ENCODE measurements at places on chromosomes 12 and 14.

GRCh38 chr12:120453977-120454376, 7.7 kb downstream of the GATC start:
- peak; percentile 46 for DNase-seq

DNA sequence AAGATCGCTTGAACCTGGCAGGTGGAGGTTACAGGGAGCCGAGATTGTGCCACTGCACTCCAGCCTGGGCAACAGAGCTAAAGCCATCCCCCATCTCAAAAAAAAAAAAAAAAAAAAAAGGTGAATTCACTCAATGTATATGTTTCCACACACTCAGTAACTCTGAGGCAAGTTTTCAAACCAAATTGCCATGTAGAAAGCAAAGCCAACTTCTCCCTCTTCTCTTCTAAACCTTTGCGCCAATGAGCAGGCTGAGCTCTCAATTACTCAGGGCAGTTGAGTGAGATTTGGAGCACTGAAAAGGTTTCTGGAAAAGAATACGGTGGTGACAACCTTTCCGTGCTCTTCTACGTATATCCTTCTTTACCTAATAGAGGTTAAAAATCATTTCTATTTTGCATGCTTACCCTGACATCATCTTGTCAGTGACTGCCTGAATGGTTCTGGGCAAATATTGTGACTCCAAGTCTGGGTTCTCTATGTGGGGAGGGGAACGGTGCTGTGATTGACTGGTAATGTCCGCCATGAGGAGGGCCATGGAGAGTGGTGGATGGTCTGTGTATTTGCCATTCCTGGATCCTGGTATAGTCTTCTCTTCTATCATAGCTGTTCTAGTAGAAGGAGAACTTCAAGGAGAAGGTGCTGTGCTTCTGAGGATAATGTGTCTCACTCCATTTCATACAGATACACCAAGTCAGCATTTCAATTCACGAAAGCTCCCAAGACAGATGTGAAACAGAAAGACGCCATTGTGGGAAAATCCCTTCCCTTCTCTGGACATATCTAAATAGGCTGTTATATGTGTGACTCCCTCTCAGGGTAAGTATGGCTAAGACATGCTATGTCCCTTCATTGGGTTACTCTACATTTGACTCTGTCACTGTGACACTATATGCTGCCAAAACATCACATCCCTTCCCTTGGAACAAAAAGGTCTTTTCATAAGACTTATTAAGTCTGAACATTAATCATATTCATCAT, 46.2 kb upstream of the MED13L start:
- DNase-seq = no peak

DNA sequence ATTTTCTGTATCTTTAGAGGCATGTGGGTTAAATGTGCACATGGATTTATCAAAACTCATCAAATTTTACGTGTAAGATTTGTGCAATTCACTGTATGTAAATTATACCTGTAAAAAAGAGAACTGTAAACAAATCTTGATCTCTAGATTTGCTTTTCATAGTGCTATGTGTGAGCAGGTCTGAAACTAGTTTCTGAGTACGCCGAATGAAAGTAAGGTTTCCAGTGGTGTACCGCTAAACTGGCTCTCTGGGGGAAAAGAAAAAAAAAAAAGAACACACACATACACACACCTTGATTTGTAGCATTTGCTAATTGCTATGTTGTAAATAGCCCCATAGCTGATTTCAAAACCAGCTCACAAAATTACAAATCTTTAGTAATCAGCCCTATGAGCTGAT, 8.6 kb upstream of the SLC41A2 start:
- DNase-seq = no peak

DNA sequence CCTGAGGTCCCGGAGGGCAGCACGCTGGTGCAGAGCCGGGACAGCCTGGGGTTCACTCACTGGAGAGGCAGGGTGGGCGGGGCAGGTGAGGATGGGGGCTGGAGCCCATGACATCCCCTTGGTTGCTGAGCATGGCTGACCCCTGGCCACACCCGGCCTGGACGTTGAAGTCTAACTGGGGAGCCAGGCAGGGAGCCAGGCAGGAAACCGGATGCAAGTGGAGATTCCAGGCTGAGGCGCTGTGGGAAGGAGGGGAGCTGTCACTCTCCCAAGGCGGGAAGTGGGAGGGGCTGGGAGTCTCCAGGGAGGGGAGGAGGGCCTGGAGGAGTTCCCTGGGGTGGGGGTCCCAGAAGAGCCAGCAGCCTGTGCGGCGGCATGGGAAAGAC, 7.7 kb upstream of the INF2 start:
- DNase-seq = peak; percentile 67

DNA sequence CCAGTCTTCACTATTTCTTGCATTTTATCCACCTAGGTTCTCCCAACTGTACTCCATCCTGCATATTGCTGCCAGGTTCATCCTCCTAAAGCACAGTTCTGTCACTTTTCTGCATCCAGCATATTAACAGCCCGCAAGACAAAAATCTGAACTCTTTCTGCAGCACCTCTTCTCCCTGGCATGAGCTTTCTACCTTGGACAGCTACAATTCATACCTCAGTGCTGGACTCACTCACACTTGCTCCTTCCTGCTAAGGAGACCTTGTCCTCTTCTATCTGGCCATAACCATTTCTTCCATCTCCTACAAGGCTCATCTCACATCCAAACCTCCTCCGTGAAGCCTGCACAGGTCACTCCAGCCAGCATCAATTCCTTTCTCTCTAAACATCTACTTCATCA, 170.1 kb upstream of the GRIP1 start:
- DNase-seq = no peak

- DNase-seq = no peak
Observed at GRCh38 chr12:94191023-94191422, 42.6 kb downstream of the PLXNC1 start.

GRCh38 chr12:83826112-83826511, 1086.5 kb downstream of the SLC6A15 start:
- peak; percentile 8 for DNase-seq

GRCh38 chr14:102249041-102249440, 55.9 kb downstream of the MOK start:
- no peak for DNase-seq

DNA sequence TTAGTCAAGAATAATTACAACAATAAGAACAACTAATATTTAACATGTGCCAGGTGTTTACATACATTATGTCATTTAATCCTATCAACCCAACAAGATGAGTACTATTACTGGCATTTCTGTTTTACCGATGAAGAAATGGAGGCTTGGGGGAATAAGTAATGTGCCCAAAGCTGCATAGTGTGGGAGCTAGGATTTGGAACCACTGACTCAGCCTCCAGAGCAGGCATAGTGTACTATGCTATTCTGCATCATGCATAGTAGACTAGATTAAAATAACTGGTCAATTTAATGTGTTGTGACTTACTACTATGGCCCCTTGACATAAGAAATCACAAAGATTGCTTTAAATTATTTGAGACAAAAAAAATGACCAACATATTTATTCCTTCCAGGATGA, 9.5 kb downstream of the GPR19 start:
- DNase-seq = no peak

DNA sequence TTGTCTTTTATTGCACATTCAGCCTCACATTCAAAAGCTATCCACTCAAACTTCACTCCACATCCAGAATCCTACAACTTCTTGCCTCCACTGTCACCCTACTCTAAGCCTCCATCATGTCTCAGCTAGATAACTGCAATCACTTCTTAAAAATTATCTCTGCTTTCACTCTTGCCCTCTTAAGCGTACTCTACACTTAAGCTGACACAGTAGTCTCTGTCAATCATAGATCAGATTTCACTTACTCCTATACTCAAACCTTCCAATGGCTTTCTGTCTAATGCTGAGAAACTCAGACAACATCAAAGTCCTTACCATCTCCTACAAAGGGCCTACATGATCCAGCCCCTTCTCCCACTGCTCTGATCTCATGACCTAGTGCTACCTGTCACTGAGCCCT, 304.1 kb downstream of the ITPR2 start:
- DNase-seq = no peak

DNA sequence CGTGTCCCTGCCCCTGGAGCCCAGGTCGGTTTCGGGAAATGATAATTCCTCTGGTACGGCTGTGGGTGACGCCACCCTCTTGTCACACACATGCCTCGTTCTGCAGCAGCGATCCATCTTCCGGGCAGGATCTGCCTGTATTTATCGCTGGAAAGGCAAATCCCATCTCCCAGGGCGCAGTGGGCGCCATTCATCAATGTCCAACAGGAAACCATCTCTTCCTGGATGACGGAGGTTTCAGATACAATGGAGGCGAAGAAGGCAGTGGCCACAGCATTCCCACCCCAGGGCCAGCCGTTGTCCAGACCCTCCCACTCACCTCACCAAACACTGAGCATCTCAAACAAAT, 74.2 kb downstream of the NOC4L start:
- no peak for DNase-seq

DNA sequence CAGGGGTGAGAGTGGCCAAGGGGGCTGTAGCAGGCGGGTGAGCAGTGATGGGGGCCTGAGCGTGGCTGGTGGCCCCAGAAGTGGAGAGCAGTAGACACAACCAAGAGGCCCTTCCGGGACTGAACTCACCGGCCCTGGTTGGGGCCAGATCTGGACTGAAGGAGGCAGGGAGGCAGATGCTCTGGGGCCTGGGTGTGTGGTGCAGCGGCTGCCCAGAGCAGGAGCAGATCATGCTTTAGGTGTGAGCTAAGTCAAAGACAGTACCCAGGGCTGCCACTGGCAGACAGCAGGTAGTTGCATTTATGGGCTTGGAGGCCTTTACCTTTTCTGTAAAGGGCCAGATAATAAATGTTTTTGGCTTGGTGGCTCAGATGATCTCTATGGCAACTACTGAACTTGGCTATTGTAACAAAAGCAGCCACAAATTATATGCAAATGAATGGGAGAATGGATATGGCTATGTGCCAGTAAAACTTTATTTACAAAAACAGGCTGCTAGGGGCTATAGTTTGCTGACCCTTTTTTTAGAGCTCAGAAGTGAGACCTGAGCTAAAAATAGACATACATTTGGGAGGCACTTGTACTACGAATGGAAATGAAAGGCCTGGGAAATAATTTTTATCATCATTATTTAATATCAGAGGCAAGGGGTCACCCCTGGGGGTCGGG, 25.6 kb downstream of the SETD1B start:
- DNase-seq = no peak

- DNase-seq = no peak
Observed at GRCh38 chr12:86550218-86551145, 294.3 kb upstream of the MGAT4C start.

GRCh38 chr14:61174441-61174891, 106.7 kb downstream of the TMEM30B start:
- no peak for DNase-seq

GRCh38 chr12:86122846-86123468, 133.2 kb downstream of the MGAT4C start:
- no peak for DNase-seq

DNA sequence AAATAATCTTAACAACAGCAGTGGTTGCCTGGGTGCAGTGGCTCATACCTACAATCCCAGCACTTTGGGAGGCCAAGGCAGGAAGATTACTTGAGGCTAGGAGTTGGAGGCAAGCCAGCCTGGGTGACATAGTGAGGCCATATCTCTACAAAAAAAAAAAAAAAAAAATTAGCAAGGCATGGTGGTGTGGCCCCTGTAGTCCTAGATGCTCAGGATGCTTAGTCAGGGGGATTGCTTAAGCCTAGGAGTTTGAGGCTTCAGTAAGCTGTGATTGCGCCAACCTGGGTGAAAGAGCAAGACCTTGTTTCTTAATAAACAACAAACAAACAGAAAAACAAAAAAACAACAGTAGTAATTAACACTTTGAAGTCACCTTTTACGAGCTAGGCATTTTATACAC, 642 bp upstream of the ACSM4 start:
- no peak for DNase-seq

DNA sequence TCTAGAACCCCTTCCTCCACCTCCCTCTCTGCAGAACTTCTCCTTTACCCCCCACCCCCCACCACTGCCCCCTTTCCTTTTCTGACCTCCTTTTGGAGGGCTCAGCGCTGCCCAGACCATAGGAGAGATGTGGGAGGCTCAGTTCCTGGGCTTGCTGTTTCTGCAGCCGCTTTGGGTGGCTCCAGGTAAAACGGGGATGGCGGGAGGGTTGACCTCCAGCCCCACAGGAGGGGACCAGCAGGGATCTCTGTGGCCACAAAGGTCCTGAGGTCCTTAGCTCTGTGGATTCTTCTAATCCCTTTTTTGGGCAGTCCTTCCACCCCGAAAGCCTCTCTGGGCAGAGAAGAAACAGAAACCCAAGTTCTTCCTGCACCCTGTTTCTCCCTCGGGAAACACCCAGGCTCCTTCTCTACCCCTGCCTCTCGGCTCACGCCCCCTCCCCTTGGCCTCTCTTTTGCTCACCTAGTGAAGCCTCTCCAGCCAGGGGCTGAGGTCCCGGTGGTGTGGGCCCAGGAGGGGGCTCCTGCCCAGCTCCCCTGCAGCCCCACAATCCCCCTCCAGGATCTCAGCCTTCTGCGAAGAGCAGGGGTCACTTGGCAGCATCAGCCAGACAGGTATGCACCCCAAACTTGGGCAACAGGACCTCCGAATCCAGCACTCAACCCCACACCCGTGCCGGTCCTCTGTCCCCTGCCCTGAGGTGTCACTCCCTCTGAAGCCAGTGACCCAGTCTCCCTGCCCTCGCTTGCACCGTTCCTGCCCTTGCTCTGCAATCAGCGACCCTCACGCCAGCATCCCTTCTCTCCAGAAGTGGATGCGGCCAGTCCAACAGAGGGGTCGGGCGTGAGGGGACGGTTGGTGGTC, 638 bp downstream of the LAG3 start:
- DNase-seq = no peak

GRCh38 chr14:68412505-68413465, 380.1 kb downstream of the ZFP36L1 start:
- DNase-seq = peak; percentile 64

DNA sequence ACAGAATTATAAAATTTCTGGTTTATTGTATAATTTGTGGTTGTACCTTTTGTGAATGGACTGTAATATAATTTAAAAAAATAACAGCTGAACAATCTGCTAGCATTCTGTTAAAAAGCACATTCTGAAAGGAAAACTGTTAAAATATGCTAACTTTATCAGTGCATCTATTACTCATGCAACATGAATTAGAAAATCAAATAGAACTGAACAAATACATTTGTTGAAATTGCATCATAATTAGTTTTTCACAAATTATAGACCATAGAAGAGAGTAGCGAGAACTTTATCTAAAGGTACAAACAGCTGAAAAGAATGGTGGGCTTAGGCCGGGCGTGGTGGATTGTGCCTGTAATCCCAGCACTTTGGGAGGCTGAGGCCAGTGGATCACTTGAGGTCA, 33.0 kb downstream of the PTPN21 start:
- no peak for DNase-seq

DNA sequence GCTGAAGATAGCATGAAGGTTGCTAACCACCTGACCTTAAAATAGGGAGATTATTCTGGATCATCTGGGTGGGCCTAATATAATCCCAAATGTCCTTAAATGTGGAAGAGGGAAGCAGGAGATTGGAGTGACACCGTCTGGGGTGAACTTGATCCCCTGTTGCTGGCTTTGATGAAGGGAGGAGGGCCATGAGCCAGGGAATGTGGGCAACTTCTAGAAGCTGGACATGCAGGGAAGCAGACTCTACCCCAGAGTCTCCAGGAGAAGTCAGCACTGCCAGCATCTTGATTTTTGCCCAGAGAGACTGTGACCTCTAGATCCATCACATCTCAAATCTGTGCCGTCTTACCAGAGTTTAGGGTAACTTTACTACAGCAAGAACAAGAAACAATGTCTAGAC, 9.2 kb upstream of the KRT5 start:
- no peak for DNase-seq

All from renal cortical epithelial cell (primary cell).